ENCODE measurements at places on chromosomes 3 and 15.

- DNase-seq, result no peak
Measured at GRCh38 chr3:15926871-15927270, 129.1 kb upstream of the ANKRD28 start.

DNA sequence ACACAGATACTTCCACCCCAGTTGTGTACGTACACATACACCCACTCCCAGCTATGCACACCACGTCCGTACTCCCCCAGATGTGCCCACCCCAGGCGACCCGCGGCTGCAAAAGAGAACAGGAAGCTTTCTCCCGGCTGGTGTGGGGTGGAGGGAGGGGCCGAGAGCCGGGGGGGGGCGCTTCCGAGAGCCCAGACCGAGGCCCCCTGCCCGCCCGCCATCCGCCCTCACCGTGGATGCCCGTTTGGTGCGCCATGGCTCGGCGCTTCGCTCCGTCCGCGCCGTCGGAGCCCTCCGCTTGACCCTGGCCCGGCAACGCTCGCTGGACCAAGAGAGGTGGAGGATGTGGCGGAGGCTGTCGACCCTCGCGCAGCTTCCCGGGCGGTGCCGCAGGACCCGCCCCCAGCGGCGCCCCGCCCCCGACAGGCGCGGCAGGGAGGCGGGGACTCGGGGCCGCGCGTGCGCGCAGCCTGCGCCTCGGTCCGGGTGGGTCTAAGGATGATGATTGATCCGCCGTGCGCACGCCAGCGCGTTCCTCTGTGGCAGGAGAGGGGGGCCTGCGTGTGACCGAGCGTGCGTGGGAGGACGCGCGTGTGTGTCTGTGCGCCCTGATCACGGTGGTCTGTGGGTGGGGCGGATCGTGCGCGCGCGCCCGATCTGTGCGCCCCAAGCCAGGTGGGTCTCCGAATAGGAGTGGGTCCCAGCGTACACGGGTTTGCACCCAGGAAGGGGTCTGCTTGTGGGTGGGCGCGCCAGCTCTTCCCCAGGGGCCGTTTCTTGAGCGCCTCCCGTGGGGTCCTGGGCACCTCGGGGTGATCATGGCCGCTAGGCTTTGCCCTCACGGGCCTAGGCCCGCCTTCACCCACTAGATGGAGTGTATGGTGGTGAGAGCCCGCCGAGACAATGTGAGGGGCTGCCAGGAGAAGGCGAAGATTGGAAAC lies at the start of gene TWF2:
TSS of gene TWF2 (minus strand) at position 398 of the 941 bp plus-strand sequence. CDS start at position 256, 142 bp downstream.
- peak; percentile 86 for DNase-seq

- no peak for DNase-seq
Measured at GRCh38 chr3:11178421-11178820, 24.1 kb downstream of the HRH1 start.

GRCh38 chr15:63469190-63469589 lies 35.2 kb upstream of the USP3 start:
- no peak for DNase-seq

- no peak for DNase-seq
Measured at GRCh38 chr3:126976906-126977305, 6.0 kb upstream of the PLXNA1 start.

- no peak for DNase-seq
Measured at GRCh38 chr15:45143946-45144345, 14.2 kb downstream of the DUOX1 start.

GRCh38 chr15:75347222-75348033 lies 589 bp downstream of the NEIL1 start:
- DNase-seq, result peak; percentile 34

DNA sequence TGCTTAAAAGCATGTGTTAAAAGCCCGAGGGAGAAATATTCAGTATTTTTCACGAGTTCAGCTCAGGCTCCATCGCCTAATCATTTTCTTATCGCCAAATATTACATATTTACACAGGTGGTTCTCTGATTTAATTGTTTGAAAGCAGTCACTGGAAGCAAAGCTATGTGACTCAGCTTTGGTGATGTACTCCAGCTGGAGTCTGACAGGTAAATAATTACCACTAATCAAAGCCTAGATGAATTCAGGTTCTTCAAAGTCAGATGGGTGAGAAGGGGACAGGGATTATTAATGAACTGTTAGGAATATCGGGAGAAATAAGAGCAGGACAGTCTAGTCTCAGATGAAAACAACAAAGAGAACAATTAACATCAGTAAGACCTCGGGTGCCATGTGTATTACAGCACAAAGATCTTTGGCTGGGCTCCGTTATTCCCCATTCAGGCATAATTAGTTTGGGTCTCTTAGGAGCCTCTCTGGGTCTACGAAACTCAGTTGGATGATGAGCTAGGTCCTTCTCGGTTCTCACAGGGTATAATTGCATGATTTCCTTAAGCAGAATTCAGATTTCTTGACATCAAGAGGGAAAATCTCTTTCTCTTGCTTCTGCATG lies 331.7 kb upstream of the ADAMTS9 start:
- no peak for DNase-seq

GRCh38 chr15:90681480-90681879 lies 35.7 kb upstream of the BLM start:
- no peak for DNase-seq

DNA sequence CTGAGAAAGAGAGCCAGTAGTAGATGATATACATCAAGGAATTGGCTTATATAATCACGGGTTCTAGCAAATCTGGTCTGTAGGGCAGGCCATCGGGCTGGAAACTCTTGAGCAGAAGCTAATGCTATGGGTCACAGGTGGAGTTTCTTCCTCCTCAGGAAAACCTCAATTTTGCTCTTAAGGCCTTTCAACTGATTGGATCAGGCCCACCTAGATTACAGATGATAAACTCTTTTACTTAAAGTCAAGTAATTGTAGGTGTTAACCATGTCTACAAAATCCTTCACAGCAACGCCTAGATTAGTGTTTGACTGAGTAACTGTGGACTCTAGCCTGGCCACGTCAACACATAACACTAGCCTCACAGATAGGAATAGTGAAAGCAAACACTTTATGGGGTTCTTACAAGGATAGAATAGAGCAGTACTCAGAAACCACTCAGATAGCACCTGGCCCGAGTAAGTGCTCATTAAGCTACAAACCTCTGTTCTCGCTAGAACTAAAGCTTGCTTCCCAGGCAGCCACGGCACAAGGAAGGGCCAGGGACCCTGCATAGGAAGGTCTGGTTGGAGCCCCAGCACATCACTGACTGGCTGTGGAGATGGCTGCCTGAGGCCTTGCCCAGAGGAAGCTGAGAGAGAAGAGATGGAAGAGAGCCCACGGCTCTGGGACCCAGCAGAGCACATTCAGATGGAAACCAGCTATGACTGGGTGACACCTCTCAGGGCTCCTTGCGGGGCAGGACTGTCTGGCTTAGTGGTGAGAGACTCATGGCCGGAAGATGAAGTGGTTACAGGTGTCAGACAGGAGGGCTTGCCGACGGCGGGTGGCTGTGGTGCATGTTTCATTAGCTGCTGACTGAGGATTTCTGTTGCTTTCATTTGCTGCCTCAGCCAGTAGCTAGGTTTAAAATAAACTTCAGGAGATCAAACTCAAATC lies 202.5 kb upstream of the TLE3 start:
- DNase-seq, result peak; percentile 69

- DNase-seq, result no peak
Measured at GRCh38 chr15:65287520-65287855, 805 bp upstream of the PARP16 start.

DNA sequence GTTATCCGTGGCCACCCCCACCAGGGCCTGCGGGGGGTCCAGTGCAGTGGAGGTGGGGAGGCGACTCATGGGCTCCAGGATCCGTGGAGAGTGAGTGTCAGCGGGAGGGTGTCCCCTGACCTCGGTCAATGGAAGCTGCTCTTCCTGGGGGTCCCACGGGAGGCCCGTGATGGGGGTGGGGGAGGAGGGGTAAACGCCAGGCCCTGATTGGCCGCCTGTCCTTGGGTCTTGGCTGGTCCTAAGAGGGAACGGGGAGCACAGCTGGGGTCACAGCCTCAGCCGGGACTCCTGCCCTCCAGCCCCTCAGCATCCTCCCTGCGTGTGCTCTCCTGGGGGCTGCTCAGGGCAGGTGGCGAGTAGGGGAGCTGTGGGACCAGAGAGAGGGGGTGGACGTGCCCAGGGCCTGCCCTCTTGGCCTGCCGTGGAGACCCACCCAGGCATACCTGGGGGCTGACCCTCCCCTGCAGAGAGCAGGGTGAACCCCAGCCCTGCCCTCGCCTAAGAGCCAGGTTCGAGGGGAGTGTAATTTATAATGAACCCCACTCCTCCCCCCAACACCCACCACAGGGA lies 184.6 kb downstream of the GOLGA6L6 start:
- no peak for DNase-seq

GRCh38 chr3:152910211-152910610 lies 75.3 kb downstream of the P2RY1 start:
- DNase-seq, result no peak

GRCh38 chr3:133448478-133449122 lies 48.7 kb downstream of the BFSP2 start:
- peak; percentile 36 for DNase-seq

- no peak for DNase-seq
Measured at GRCh38 chr3:169172535-169172934, 491.0 kb downstream of the MECOM start.

- DNase-seq, result no peak
Measured at GRCh38 chr15:29048011-29048410, 162.2 kb downstream of the APBA2 start.

GRCh38 chr3:54353946-54354345 lies 231.6 kb downstream of the CACNA2D3 start:
- DNase-seq, result no peak

DNA sequence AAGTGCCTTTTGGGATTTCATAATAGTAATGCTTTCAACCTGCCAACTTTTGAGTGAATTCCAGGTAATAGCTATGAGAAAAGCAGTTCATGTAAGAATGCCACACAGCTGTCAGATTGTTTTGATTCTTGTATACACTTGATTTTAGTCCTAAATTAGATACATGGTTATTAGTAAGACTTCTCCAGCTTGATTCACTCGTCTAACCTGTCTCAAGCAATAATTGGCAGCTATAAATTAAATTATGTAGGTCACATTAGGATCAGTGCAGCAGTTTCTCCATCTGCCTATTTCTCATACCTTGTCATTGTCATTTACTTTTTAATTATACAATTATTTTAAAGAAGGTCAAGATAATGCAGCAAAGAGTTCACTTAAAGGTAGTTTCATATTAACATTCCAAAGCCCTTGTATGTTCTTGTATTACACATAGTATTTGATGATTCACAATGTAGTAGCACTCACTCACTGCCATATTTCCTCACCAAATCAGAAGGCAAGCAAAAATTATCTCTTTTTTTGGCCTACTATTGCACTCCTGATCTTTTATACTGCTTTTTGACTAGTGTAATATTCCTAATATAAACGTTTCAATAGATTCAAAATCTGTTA lies 10.9 kb upstream of the CRYBG3 start:
- no peak for DNase-seq

DNA sequence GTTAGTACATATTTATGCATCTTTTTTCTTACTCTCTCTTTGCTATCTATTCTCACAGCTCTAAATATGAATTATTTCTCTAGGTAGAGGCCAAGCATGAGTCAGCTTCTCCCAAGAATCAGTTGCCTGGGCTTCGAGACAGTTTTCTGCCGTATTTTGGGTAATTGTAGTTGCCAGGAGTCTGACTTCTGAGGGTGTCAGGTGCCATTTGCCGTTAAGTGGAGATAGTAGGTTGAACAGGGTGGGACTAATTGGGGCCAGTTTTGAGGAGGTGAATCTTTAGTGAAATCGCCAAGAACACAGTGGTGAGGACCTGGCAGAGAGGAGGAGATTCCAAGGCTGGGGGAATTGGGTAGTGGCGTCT lies 7.8 kb upstream of the NRROS start:
- DNase-seq, result no peak

GRCh38 chr15:26171266-26171665 lies 308.1 kb upstream of the ATP10A start:
- no peak for DNase-seq

GRCh38 chr15:84949043-84949442 lies 32.6 kb upstream of the PDE8A start:
- DNase-seq, result no peak

- no peak for DNase-seq
Measured at GRCh38 chr3:150912501-150912900, 7.3 kb upstream of the MINDY4B start.

DNA sequence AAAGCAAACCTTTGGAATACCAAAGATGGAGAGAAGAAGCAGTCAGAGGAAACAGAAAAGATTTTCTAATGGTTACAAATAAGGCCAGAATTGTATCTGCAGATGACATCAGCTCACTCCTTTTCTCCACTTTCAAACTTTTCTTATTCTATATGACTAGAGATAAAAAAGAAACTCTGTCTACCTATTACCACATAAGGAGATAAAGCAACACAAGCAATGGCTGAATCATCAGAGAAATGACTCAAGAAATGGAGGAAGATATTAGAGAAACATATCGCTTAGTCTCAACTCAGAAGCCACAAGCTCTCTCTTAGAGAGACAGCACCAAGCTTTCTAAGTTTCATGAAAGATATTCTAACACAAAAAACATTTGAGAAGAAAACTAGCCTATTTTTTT lies 784.0 kb downstream of the ZPLD1 start:
- DNase-seq, result no peak

DNA sequence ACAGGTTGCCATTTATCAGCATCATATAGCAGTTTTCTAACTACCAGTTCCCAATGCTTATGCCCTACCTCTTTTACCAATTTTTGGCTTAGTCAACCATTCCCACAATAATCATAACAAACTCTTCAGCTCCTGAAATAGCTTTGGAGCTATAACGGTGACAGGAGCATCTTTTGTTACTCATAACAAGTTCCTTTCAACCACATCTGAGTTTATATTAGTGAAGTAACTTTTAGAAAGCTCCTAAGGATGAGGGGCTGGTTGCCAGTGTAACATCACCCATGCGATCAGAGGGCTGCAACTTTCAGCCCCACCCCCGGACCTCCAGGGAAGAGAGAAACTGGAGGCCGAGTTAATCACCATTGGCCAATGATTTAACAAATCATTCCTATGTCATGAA lies 495.3 kb upstream of the RASGRP1 start:
- DNase-seq, result no peak

DNA sequence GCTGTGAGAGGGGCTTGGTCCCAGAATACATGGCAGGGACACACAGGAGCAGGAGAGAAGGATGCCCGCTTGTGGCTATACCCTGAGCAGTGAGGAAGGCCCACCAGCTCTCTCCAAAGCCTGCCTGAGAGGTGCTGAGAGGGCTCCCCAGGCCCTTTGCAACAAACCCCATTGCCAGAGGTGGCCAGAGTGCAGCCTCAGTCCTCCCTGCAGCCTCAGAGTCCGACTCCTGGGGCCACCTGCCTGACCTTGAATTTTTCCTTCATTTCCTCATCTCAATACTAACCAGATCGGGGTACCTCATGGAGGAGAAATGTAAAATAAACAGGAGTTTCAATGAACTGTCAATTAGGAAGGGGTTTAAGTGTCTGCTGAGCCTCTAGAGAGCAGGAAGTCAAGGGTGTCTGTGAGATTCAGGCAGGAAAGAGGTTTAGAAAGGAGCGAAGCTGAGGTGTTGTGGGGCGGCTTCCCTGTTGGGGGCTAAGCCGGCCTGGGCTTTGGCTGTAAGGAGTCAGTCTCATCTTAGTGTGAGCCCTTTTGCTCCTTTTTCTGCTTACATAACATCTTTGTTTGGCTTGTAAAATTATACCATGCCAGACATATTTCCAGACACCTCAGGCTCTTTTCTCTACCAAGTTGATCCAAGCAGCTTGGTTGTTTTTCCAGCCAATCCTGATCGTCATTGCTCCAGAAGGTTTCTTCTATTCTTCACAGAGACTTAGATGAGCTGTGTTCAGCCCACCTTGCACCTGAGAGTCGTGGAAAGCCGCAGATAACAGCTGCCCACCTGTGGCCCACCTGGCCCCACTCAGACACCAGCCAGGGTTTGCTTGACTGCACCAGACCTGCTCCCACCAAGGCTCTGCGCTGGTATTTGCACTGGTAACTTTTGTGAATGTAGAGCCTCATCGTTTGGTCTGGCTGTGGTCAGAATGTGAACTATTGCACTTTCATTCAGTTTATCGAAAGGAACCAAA lies 36.7 kb downstream of the CMTM7 start:
- no peak for DNase-seq

All from activated T-helper 9 cell treated with anti-CD3 and anti-CD28 coated beads, Interleukin-2, amount 50 U/mL, for 16 hours (primary cell).